Left cardiac atrium (tissue), 4 donors: ENCODE measurements at places on chromosomes 1 and 21. TPM values are rescaled to one million over a fixed set of nuclear protein-coding genes. Genes with fewer than 3 reads are reported as not detected.

DNA sequence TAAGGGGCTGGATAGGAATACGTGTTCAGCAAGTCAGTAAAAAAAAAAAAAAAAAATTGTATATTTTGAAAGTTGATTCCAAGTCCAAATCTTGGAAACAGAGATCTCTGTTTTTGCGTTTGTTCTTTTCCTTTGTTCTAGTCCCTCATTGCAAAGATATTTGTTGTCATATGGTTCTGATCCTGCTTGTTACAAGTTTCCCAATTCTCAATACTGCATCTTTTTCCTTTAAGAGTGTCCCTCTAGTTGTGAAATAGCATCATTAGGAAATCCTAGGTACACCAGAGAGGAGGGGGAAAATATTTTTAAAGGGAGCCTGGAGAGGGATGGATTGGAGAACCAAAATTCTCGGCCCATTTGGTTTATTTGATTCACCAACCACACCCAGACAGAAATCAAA lies 152.2 kb upstream of the C1orf105 start:
- DNase-seq, result no peak

CD84 gene
- total RNA-seq, result 4.8 TPM

DNA sequence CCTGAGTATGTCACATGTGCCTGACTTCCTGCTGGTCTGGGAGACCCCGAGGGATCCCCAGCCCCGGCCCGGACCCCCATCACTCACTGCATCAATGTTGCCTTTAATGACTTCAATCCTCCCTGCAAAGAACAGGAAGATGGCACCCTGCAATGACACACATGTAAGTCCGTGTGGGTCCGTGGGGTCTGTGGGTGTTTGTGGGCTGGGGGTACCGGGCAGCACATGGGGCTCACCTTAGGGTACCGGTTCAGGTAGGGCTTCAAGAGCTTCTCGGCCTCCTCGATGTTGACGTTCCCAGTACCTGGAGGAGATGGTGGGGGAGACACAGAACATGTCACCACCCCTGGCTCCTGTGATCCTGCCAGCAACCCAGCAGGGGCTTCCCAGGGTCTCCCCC lies 28.1 kb downstream of the TTC39A start:
- DNase-seq, result no peak

DNA sequence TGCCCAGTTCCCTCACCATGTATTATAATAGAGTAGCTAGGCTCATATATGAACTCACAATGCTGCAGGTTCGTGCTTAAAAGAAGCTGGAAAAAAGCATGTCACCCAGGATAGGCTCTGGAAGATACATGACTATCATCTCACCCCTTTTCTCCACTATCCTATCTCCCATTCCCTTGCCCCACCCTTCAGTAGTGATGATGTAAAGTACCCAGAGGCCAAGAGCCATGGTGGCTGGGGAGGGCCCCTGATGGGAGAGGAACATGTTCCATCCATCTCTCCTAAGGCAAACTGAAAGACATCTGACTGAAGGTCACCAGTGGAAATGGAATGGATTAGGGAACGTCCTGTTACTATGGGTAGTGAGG lies 20.3 kb upstream of the RBBP5 start:
- DNase-seq, result no peak

- DNase-seq, result peak; percentile 29
Observed at GRCh38 chr1:50047916-50048694, 24.4 kb upstream of the AGBL4 start.

GRCh38 chr1:41341772-41342562 lies 19.3 kb upstream of the FOXO6 start:
- DNase-seq, result no peak

OR10J1 gene
- not detected for total RNA-seq

- DNase-seq, result no peak
Observed at GRCh38 chr1:205391386-205391785, 30.5 kb downstream of the LEMD1 start.

- DNase-seq, result no peak
Observed at GRCh38 chr21:39055167-39055767, 128.0 kb downstream of the PSMG1 start.

DNA sequence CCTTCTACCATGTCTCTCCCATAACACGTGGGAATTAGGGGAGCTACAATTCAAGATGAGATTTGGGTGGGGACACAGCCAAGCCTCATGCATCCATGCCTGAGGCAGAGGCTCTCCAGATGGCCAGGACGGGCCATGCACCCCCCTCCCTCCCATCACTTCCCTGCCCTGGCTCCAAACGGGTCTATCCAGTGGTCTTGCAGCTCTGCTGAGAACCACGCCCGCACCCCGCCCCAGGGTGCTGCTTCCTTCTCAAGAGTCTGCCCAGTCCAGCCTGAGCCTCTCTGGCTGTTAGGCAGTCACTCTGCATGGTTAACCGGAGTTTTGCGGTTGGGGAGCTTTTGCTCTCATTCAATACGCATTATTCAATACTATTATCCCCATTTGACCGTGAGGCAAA lies 131.5 kb upstream of the TMEM51 start:
- no peak for DNase-seq

KIF14 gene
- 0.05 TPM for total RNA-seq

DNA sequence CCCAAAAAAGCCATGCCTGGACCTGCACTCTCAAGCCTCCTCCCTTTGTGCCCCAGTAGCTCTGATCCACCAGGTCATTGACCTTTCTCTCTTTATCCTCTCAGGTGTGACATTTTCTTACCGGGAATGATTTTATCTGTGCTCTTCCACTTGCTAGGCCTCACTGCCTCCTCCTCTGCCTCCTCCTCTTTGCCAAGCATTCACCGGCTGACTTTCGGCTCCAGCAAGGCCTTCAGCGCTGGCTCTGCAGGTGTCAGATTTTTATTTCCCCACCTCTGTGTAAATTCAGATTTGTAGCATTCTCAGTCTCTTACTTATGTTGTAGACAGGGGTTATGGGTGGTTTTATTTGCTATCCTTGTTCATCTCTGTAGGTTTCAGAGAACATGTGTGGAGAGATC lies 91.5 kb downstream of the ST6GALNAC5 start:
- DNase-seq, result no peak

- no peak for DNase-seq
Observed at GRCh38 chr1:173426057-173426456, 51.1 kb upstream of the PRDX6 start.

GRCh38 chr1:53987880-53988279 lies 30.1 kb downstream of the LDLRAD1 start:
- DNase-seq, result no peak

DNA sequence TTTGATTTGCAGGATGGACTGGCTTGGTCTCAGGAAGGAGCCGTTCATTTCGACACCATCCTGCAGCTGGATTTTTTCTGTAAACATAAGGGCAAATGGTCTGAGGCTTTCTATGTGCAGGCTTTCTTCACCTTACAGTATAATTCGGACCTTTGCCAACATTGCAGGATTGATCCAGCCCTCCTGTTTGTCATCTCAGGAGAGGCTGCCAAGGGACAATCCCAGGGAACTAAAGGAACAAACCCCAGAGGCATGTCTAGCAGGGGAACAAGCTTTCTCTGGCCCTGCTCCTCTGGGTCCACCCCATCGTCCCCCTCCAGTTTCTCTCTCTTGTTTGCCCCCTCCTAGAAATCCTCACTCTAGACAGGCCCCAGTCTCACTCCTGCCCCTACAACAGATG lies 24.8 kb upstream of the GBP6 start:
- no peak for DNase-seq

DNA sequence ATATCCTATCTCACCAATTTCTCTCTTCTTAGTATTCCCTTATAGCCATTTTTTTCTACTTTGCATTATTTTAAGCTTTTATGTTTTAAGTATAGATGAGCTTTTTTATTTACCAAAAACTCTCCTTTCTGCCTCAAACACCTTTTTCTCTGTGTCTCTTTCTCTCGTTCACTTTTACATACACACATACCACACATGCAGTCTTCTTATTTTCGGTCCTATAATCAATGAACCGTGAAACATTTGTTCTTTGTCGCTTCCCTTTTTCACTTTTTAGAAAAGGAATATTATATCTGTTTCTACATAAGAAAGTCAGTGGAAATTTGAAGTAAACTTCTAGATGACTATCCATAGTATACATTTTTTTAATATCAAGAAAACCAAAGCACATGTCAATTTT lies 183.2 kb downstream of the MRPL39 start:
- DNase-seq, result no peak

VWA5B1 gene
- 0.06 TPM for total RNA-seq

DNA sequence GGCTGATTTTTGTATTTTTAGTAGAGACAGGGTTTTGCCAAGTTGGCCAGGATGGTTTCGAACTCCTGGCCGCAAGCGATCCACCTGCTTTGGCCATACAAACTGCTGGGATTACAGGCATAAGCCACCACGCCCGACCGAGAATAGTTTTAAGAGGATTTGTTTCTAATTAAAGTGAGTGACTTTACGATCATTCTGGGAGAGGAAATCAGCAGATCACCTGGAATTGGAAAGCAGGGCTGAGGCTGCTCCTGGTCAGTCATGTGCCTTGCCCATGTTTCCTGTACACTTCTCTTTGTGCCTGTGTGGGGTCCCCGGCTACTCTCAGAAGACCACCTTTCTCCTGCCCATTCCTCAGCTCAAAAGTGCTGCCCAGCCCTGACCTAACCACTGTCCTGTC lies 33.9 kb downstream of the ZBTB8B start:
- no peak for DNase-seq

GRCh38 chr1:211551638-211552460 lies 27.1 kb downstream of the SLC30A1 start:
- DNase-seq, result no peak

DNA sequence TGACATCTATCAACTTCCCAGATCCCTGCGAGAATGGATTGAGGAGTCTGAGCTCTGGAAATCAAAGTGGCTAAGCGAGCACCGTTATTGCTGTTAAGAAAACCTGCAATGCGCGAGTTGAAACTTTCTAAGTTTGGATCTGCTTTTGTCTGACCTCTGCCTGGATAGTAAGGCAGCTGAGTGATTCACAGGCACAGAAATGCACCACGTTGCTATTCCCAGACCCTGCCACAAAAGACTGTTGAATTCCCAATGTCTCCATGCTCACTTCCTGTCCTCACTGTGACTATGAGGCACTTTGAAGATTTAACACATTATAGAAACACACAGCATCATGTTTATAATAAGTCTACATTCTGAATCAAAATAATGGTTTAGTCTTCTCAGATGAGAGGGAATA lies 27.1 kb upstream of the CNIH3 start:
- no peak for DNase-seq

DNA sequence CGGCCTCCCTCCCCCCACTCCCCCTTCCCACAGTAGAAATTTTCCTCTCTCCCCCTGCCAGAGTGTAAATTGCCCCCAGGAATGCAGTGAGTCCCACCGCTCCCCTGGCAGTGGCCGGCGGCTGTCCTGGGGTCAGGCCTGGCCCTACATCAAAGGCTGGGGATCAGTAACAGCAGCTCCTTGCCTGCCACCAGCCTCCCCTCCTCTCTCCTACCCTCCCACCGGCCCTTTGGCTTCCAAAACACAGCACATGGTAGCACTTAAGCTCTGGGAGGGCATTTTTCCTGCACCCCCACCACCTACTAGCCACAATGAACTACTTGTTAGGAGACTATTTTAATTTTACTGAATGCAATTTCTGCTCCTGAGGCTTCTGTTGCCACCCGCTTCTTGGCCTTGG lies 9.0 kb upstream of the COL8A2 start:
- DNase-seq, result no peak

GRCh38 chr1:177274687-177275211 lies 104.0 kb downstream of the BRINP2 start:
- DNase-seq, result peak; percentile 42

GRCh38 chr1:168535536-168535935 lies 8.3 kb downstream of the XCL2 start:
- DNase-seq, result no peak

- no peak for DNase-seq
Observed at GRCh38 chr1:43521756-43522155, 8.9 kb upstream of the PTPRF start.

DNA sequence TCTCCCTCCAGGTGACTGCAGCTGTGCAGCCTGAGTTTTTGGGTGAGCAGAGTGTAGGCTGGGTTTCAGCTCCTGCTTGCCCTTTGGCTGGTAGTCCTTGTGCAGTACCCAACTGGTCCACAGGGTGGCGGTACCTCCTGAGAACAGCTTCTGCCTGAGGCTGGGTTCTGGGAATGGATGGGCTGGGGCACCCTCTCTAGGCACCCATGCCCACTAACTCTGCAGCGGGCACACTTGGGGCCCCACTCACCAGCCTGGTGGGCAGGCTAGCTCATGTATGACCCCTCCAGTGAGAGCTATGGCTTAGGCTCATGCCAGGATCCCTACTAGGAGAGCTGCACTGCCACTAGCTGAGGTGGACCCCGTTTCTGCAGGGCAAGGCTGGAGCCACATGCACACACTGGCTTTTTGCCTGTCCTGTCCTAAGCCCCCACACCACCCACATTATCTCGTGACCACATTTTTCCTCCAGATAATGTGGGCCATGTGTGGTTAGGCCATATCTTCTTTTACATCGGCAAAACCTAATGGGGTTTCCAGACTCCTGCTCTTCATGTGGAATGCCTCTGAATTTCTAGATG lies 15.5 kb upstream of the GSTM4 start:
- DNase-seq, result peak; percentile 85

ADAM30 gene
- not detected for total RNA-seq

LCK gene
- total RNA-seq, result 2.6 TPM

AUNIP gene
- 0.53 TPM for total RNA-seq

CITED4 gene
- 22.9 TPM for total RNA-seq

DNA sequence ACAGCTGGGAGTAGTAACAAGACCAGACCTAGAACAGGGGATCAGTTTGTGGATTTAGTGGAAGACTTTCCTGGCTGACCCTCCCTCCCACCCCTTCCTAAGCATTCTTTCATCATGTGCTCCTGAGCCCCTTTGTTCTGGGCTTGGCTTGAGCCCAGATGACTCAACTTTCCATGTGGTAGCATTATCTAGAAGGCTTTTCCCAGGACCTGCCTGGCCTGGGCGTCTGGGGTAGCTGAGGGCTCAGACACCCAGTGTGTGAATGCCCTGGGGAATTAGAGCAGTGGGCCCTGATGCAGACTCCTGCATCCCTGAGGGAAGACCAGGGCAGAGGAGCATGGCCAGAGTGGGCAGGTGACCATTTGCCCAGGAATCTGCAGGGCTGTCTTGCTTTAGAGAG lies 44.1 kb upstream of the TSPAN2 start:
- no peak for DNase-seq

SFN gene
- total RNA-seq, result 0.42 TPM

TNFRSF1B gene
- 28.3 TPM for total RNA-seq

DLGAP3 gene
- 0.18 TPM for total RNA-seq

DNA sequence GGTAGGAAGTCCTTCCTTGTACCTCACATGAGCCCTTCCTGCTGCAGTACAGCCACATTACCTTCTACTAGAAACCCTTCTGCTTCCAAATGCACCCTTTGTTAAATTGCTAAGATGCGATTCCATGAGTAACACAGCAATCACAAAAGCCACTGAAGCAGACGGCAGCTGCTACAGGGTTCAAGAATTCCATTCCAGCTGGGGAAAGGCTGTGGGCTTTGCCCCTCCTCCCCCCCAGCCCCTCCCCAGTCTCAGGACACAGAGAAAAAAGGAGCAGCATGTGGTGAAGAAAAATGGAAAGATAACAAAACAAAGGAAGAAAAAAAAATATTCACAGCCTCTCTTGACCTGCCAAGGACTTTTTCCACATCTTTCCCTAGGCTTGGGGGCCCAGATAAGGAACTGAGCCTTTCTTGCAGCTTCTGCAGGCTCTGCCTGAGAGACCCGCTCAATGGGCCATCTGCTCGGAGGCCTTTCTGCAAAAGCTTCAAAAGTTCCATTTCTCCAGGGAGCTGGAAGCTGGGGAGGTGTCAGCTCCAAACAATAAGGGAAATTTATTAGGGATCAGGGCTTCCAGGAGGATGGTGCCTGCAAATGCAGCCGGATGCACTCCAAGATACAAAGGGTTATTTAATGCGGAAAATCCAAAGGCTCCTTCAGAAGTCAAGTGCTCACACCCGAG lies 72.1 kb downstream of the SYT2 start:
- no peak for DNase-seq

- no peak for DNase-seq
Observed at GRCh38 chr1:3821004-3821403, 24.7 kb upstream of the LRRC47 start.
